Thoracic aorta (tissue), 2 donors: ENCODE measurements at places on chromosomes 13 and 19.
A peak's percentile ranks its signal among the peaks of the same experiment; 100 is the strongest.

- no peak for DNase-seq
- H3K27ac ChIP-seq: no peak overlapping the region
- H3K4me1 ChIP-seq: no peaks in the 10 kb centered on the region
- no peaks in the 10 kb centered on the region for H3K27me3 ChIP-seq
Measured at GRCh38 chr13:68727798-68728197, 1379.8 kb upstream of the ATXN8OS start.

- no peak overlapping the region for H3K4me3 ChIP-seq
- DNase-seq: no peak
- H3K27me3 ChIP-seq: no peaks in the 10 kb centered on the region
- no peaks in the 10 kb centered on the region for H3K36me3 ChIP-seq
Measured at GRCh38 chr13:38590796-38591507, 95.9 kb upstream of the FREM2 start.

- no peaks in the 10 kb centered on the region for H3K36me3 ChIP-seq
- no peaks in the 10 kb centered on the region for H3K27me3 ChIP-seq
- no peak overlapping the region for H3K4me3 ChIP-seq
- H3K4me1 ChIP-seq: peaks cover 14% of the 10 kb centered on the region
- no peak overlapping the region for H3K27ac ChIP-seq
Measured at GRCh38 chr19:18596752-18597157, 8.2 kb downstream of the REX1BD start.

DNA sequence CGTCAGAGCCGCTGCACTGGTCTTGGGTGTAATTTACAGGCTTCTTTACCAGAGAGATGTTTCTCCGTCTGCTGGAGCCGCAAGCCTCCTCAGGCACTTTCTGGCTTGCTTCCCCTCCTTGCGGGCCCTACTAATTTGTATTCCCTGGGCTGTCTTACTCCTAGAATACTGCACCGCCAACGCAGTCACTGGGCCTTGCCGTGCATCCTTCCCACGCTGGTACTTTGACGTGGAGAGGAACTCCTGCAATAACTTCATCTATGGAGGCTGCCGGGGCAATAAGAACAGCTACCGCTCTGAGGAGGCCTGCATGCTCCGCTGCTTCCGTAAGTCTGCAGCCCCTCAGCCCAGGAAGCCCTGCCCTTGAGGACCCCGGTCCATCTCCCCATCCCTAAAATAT lies 14.1 kb upstream of the C19orf33 start:
- no peak overlapping the region for H3K27ac ChIP-seq
- no peaks in the 10 kb centered on the region for H3K27me3 ChIP-seq
- peaks cover 63% of the 10 kb centered on the region for H3K36me3 ChIP-seq
- H3K4me3 ChIP-seq: no peak overlapping the region
- DNase-seq: no peak

- no peaks in the 10 kb centered on the region for H3K27me3 ChIP-seq
- H3K27ac ChIP-seq: no peak overlapping the region
- no peak overlapping the region for H3K4me3 ChIP-seq
Measured at GRCh38 chr13:108572782-108573211, 56.6 kb upstream of the MYO16 start.

GRCh38 chr13:113508521-113509254 lies 18.2 kb upstream of the DCUN1D2 start:
- peaks cover 4% of the 10 kb centered on the region for H3K4me1 ChIP-seq
- no peak overlapping the region for H3K27ac ChIP-seq
- H3K27me3 ChIP-seq: no peaks in the 10 kb centered on the region
- peaks cover 41% of the 10 kb centered on the region for H3K36me3 ChIP-seq
- no peak overlapping the region for H3K4me3 ChIP-seq

- peaks cover 6% of the 10 kb centered on the region for H3K4me1 ChIP-seq
- H3K27ac ChIP-seq: no peak overlapping the region
- no peak overlapping the region for H3K4me3 ChIP-seq
- DNase-seq: no peak
Measured at GRCh38 chr13:112064222-112064621, 2.7 kb upstream of the SOX1 start.

- H3K36me3 ChIP-seq: no peaks in the 10 kb centered on the region
- no peak for DNase-seq
- H3K4me1 ChIP-seq: peaks cover 13% of the 10 kb centered on the region
- no peak overlapping the region for H3K4me3 ChIP-seq
- H3K27me3 ChIP-seq: no peaks in the 10 kb centered on the region
- no peak overlapping the region for H3K27ac ChIP-seq
Measured at GRCh38 chr19:47618771-47619170, 9.8 kb downstream of the BICRA start.

GRCh38 chr19:55683449-55684261 lies 8.6 kb downstream of the EPN1 start:
- no peak for DNase-seq
- H3K27ac ChIP-seq: no peak overlapping the region

DNA sequence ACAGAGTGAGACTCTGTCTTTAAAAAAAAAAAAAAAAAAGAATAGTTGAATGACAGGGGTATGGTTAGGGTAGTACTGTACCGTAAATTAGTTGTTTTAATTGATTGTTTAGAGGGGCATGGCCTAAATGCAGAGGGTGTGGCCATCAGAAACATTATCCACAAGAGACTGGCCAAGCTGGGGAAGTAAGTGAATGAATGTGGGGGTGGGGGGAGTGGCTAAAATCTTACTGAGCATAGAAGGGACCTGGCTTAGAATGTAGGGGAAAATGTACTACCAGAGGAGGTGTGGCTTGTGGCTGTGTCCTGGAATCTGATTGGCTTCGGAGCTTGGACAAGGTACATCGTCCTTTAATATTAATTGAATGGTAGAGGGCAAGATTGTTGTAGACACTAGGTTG lies 3.8 kb downstream of the BCL2L12 start:
- H3K4me3 ChIP-seq: no peak overlapping the region
- peaks cover 13% of the 10 kb centered on the region for H3K4me1 ChIP-seq
- no peak overlapping the region for H3K27ac ChIP-seq
- no peaks in the 10 kb centered on the region for H3K36me3 ChIP-seq
- DNase-seq: no peak

DNA sequence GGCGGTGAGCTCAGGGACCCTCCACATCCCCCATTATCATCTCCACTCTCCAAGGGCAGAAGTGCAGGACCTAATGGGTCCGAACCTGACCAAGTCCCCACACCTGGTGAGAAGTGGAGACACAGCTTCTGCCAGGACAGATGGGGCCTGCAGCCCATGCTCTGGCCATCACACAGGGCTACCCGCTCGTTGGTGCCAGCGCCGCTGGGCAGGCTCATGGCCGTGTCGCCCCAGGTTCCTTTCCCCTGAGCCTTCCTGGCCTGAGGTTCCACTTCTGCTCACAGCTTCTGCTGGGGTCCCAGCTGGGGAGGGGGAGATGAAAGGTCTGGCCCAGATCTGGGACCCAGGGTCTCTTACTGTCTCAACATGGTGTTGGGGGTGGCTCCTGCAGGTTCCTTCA lies 48.4 kb upstream of the KCTD15 start:
- H3K27ac ChIP-seq: no peak overlapping the region
- no peak overlapping the region for H3K4me3 ChIP-seq
- no peak for DNase-seq
- H3K4me1 ChIP-seq: no peaks in the 10 kb centered on the region
- no peaks in the 10 kb centered on the region for H3K27me3 ChIP-seq

- H3K4me3 ChIP-seq: no peak overlapping the region
- DNase-seq: no peak
- H3K27ac ChIP-seq: no peak overlapping the region
- no peaks in the 10 kb centered on the region for H3K4me1 ChIP-seq
Measured at GRCh38 chr19:16915135-16915534, 26.3 kb downstream of the F2RL3 start.

DNA sequence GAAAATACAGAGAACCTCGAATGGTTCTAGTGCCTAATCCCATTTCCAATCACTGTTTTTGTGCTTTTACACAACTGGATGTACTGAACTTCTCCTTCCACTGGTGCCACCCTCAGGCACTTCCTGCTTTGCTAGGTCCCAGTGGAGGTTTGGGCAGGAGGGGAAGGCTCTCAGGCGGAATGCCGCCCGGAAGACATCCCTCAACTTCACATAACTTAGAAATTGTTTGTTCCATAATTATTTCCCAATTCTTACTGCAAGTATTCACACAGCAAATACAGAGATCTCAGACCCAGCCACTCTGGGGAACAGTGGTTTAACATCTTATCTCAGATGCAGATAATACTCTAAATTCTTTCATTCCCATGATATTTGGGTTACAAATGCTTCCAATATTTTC lies 195.7 kb upstream of the IPO5 start:
- H3K27me3 ChIP-seq: no peaks in the 10 kb centered on the region
- no peak overlapping the region for H3K4me3 ChIP-seq
- no peak overlapping the region for H3K27ac ChIP-seq
- DNase-seq: no peak

GRCh38 chr13:25625414-25625813 lies 253.6 kb downstream of the ATP8A2 start:
- DNase-seq: no peak
- no peaks in the 10 kb centered on the region for H3K36me3 ChIP-seq
- no peaks in the 10 kb centered on the region for H3K27me3 ChIP-seq
- no peak overlapping the region for H3K27ac ChIP-seq
- H3K4me3 ChIP-seq: no peak overlapping the region
- H3K4me1 ChIP-seq: no peaks in the 10 kb centered on the region

GRCh38 chr13:70490320-70490935 lies 382.2 kb upstream of the KLHL1 start:
- H3K4me3 ChIP-seq: no peak overlapping the region
- DNase-seq: no peak
- H3K36me3 ChIP-seq: no peaks in the 10 kb centered on the region
- no peak overlapping the region for H3K27ac ChIP-seq
- H3K27me3 ChIP-seq: no peaks in the 10 kb centered on the region
- H3K4me1 ChIP-seq: no peaks in the 10 kb centered on the region

DNA sequence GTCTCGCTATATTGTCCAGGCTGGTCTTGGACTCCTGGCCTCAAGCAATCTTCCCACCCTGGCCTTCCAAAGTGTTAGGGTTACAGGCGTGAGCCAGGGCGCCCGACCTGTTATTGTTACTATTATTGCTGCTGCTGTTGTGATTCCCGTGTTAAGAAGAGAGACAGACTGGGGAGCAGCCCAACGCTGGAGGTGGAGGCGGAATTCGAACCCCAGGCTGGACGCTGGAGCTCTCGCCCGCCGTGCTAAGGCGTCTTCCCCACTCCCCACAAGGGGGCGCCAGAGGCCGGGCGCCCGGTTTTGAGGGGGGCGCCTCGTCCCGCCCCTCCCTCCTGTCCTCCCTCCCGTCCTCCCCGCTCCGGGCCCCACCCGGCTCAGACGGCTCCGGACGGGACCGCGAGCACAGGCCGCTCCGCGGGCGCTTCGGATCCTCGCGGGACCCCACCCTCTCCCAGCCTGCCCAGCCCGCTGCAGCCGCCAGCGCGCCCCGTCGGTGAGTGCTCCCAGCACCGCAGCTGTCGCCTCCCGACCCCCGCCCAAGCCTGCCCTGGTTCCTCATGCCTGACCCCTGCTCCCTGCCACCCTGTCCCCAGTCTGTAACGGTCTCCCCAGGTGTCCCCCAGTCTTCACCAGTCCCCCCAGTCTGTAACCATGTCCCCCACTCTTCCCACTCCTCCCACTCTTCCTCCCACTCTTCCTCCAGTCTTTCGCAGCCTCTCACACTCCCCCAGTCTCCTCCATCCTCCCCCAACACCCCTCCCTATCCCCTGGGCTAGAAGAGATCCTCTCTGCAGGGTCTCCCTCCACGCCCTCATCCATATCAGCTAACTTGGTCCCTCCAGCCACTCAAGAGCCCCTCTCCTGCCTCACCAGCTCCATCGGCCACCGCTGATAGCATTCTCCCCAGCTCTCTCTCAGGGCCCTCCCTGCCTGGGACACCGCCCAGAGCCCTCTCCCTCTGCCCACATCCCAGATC lies at the start of gene EHD2:
EHD2 (plus strand) TSS at position 377 of the 976 bp plus-strand sequence. CDS start 3,191 bp downstream, outside the sequence.
- peaks cover 16% of the 10 kb centered on the region for H3K36me3 ChIP-seq
- DNase-seq: no peak
- peak within 1 kb of the TSS; percentile 95 for H3K4me3 ChIP-seq
- H3K4me1 ChIP-seq: peaks cover 21% of the 10 kb centered on the region
- H3K27me3 ChIP-seq: no peaks in the 10 kb centered on the region

DNA sequence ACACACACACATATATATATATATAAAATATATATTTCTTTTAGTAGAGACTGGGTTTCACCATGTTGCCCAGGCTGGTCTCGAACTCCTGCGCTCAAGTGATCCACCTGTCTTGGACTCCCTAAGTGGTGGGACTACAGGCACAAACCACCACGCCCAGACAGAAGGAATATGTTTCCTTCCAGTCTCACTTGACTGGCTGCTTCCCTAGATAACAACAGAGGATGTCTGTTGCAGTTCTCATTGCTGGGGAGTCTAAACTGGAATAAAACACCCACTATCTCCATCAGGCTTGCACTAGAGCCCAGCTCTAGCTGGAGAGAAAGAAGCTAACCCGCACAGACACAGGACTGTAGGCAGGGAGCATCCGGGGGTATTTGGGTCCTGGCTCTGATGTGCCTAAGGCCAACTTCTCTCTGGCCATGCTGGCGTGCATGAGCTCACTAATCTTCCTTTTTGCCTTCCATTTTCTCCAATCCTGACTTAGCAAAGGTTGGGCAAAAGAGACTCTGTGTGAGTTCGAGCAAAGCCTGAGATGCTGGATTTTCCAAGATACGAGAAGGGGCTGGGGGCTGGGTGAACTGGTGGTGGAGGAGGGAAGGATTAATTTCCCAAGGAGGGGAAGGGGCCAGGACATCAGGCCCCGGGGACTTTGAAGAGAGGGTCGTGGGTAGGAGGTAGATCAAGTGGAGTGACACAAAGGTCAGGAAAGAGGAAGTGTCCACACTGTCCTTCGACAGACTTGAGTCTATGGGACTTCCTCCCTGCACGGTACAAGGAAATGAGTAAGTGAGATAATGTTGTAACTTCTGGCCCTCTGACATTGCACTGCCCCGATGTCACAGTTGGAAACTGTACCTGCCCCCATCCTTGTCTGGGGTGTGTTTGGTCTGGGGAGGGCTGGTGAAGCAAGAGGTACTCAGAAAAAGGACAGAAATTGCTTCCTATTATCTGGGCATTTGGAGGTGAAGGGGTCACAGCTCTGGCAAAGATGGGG lies 22.5 kb upstream of the ALOX5AP start:
- no peak overlapping the region for H3K4me3 ChIP-seq
- no peaks in the 10 kb centered on the region for H3K4me1 ChIP-seq
- no peaks in the 10 kb centered on the region for H3K27me3 ChIP-seq
- H3K27ac ChIP-seq: no peak overlapping the region

GRCh38 chr13:91539286-91540157 lies 141.1 kb downstream of the GPC5 start:
- H3K4me3 ChIP-seq: no peak overlapping the region
- H3K36me3 ChIP-seq: no peaks in the 10 kb centered on the region
- H3K27ac ChIP-seq: no peak overlapping the region
- no peak for DNase-seq
- H3K27me3 ChIP-seq: no peaks in the 10 kb centered on the region

DNA sequence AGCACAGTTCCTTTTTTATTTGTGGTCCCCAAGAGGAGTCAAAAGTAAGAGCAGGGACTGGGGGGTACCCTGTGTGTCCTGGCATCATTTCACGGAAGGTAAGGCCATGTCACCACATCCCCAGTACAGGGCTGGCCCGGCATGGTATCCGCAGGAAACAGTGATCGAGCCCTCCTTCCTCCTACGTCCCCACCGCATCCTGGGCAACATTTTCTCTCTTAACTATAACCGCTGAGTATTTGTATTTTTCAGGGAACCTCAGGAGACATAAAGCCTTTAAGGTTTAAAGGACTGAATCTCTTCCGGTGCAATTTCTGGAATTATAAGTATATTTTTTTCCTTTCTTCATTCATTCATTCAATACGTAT lies 13.6 kb upstream of the LATS2 start:
- peak overlapping the region; percentile 70 for H3K27ac ChIP-seq
- H3K4me3 ChIP-seq: peak overlapping the region; percentile 87
- no peaks in the 10 kb centered on the region for H3K36me3 ChIP-seq

- no peak overlapping the region for H3K4me3 ChIP-seq
- no peaks in the 10 kb centered on the region for H3K4me1 ChIP-seq
- no peaks in the 10 kb centered on the region for H3K36me3 ChIP-seq
Measured at GRCh38 chr19:1058112-1058511, 8.9 kb upstream of the ARHGAP45 start.
